ENCODE measurements at places on chromosomes 7 and 10. TPM values are rescaled to one million over a fixed set of nuclear protein-coding genes. Genes with fewer than 3 reads are reported as not detected.
A peak's percentile ranks its signal among the peaks of the same experiment; 100 is the strongest.

- no peak for DNase-seq
Observed at GRCh38 chr7:23404546-23405239, 65.6 kb downstream of the IGF2BP3 start.

GDF2 gene
- total RNA-seq, result not detected

GRCh38 chr7:97075928-97076327 is 41.6 kb upstream of the SDHAF3 start:
- DNase-seq, result peak; percentile 51

- peak; percentile 48 for DNase-seq
Observed at GRCh38 chr10:132223156-132223590, 36.4 kb downstream of the DPYSL4 start.

DNA sequence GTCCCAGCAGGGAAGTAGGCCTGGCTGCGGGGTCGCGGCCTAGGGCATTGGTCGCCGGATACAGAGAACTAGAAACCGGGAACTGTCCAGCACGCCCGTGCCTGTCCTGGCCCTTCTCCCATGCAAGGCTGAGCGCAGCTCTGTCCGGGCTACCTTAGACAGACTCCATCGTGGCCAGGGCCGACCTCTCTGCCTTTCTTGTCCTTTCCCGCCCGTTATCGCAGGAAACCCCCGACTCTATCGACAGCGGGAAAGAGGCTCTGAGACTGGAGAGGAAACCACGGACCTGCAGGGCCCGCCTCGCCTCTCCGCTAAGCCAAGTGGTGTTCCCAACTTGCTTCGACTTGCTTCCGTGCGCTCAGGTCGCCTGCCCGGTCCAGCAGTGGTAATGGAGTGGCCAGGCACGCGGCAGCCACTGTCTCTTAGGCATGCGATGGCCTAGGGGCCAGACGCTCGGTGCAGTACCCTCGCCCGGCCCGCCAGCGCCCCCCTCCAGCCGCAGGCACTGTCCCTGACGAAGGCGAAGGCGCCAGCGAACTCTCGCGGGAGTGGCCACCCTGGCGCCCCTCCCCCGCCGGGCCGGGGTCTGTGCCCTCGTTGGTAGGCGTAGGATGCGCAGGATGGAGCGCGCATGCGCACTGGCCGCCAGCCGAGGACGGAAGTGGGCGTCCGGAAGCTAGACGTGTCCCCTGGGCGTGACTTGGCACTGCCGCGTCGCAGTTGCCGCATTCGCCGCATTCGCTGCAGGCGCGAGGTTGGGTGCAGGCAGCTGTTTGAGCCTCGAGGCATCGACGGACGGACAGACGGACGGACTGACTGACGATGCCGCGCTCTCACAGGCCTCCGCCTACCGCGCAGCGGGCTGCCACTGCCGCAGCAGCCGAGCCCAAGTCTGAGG is 54.4 kb downstream of the MCMBP start:
- DNase-seq, result peak; percentile 36

DNA sequence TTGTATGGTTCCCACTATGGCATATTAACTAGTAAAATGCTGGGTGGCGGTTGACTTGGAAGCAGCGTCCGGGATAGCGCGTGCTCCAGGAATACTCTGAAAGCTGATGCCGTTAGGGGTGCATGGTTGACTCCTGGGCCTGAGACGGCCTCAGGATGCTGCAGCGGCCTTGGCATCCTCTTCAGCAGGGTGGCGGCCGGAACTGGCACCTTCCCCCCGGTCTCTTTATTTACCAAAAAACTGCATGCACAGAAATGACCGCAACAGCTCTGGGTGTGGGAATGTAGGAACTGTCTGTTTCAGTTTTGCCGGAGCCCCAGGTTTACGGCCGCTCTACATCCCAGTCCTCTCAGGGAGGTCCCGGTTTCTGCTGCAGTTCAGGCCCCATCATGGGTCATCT is 28.8 kb downstream of the PFKP start:
- DNase-seq, result no peak

CDHR3 gene
- total RNA-seq, result 0.51 TPM

DNA sequence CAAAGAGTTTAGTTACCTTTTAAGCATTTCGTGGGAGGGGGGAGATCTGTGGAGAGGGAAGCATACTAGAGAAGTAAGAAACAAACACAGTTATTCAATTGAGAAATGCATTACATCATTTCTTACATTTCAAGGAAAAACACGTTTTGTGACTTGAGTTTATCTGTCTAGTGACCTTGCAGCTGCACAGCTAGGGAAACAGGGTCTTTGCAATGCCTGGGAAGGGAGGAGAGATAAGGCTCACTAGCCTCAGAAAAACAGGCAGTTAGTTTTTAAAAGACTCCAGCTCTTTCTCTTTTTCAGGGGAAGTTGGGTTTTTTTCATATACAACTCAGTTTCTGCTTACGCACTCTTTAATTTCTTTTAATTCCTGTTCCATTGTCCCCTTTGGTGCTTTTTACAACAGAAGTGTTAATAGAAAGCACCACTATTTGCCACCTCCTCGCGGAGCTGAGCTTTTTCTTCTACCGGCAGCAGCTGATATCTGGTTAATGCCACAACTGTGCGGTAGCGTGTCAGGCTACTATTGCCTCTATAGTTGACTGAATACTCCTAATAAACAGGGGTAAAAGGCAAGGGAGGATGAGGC is 5.6 kb downstream of the CYP3A43 start:
- no peak for DNase-seq

HMX3 gene
- 0.13 TPM for total RNA-seq

FXYD4 gene
- not detected for total RNA-seq

SDK1 gene
- total RNA-seq, result 0.51 TPM

UTF1 gene
- not detected for total RNA-seq

ANXA8 gene
- 79.4 TPM for total RNA-seq

NXPH1 gene
- total RNA-seq, result not detected

GRCh38 chr7:90262438-90262837 is 17.5 kb downstream of the CFAP69 start:
- DNase-seq, result peak; percentile 49

DNA sequence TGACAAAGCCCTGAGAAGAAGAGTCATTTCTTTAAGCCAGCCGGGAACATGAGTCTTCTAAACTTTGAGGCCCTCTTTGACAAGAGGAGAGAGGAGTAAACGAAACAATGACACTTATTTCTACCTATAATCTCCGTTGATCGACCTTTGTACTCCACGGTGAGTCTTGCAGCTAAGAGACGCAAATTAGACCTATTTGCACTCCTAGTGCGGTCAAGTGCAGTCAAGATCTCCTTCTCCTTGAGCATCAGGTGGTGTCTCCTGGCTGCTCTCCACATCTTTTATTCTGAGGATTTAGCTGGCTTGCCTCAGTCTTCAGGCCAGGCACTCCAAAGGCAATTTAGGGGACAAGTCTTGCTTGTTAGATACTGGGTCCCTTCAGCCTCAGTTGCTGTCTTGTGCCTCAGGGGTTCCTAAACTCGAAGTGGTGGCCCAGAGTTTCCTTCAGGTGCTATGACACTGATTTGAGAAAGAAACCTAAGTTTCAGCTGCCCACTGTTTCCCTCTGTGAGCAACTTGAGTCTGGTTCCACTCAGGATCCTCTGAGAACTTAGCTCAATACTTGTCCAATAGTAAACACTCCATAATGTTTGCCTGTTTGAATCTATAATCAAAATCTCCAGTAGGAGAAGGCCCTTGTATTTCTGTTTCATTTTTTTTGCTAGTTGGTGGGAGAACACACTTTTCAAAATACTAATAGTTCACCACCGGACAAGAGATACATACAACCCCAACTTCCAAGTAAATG is 312.9 kb downstream of the RNLS start:
- no peak for DNase-seq

TMEM229A gene
- not detected for total RNA-seq

DNA sequence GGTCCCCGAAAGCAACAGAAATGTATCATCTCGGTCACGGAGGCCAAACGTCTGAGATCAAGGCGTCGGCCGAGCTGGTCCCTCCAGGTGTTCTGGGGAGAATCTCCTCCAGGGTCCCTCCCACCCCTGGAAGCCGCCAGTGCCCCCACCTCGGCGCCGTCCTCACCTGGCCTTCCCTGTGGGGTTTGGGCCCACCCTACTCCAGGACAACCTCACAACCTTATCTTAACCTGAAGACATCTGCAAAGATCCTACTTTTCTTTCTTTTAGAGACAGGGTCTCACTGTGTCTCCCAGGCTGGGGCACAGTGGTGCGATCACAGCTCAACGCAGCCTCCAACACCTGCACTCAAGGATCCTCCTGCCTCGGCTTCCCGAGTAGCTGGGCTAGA is 33.4 kb downstream of the ADAP1 start:
- DNase-seq, result no peak

DNA sequence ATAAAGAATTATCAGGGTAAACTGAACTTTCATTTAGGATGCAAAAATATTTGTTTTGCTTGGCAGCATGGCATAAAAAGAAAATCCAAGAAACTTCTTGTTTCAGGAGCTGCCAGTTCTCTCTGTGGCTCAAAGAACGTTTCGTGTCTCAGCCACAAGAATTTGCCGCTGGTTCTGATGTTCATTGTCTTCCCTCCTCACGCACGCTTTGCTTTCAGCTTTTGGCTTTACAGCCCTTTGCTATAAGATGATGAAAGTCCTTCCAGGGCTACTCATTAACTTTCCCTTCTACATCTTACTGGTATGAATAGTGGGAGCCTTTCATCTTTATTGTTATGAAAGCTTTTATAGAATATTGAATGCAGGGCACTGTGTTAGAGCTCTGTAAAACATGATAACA is 124.7 kb downstream of the BICC1 start:
- DNase-seq, result no peak

- no peak for DNase-seq
Observed at GRCh38 chr10:80137031-80137862, 4.7 kb downstream of the PLAC9 start.

AGBL3 gene
- total RNA-seq, result 1.8 TPM

DNA sequence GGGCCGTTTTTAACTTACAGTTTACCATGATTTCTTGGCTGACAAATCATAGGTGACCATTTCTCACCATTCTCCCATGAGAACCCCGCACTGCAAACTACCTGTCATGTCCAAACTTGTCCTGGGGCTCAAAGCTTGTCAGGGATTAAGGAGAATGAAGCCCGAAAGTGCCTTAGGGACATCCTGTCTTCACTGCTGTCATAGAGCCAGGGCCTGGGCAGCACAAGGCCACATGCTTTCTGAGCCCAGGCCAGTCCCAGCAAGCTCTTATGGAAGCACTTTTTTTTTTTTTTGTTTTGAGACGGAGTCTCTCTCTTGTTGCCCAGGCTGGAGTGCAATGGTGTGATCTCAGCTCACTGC is 33.9 kb downstream of the CCM2 start:
- peak; percentile 98 for DNase-seq

- peak; percentile 15 for DNase-seq
Observed at GRCh38 chr10:35585903-35586535, 19.1 kb upstream of the GJD4 start.

ACTR3C gene
- 6.4 TPM for total RNA-seq

DNA sequence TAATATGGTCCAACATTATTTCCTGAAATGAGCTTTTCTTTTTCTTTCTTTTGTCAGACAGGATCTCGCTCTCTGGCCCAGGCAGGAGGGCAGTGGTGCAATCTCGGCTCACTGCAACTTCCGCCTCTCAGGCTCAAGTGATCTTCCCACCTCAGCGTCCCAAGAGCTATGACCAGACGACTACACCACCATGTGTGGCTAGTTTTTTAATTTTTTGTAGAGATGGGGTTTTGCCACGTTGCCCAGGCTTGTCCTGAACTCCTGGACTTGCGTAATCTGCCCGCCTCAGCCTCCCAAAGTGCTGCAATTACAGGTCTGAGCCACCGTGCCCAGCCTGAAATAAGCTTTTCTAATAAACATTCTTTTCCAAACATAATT is 48.6 kb downstream of the CUL2 start:
- DNase-seq, result peak; percentile 29

AGMO gene
- under 0.01 TPM for total RNA-seq

LOXL4 gene
- total RNA-seq, result 0.13 TPM

GRCh38 chr10:119206603-119207365 is 587 bp upstream of the GRK5 start:
- peak; percentile 24 for DNase-seq

DNA sequence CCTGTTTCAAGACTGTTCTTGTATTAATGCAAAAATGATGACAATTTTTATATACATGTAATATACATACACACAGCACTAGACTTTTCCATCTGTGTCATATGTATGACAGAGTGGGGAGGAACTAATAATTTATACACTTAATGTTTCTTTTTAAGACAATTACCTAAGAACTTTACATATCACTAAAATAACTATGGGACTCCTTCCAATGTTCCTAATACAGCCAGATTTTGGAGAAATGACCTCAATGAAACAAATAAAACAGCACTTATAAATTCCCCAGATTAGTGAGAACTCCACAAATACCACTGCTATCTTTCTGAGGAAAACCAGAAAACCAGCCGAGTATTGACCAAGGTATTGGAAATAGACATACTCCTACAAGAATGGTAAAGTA is 199.4 kb downstream of the ELMO1 start:
- no peak for DNase-seq

CFAP46 gene
- total RNA-seq, result 0.38 TPM

DNA sequence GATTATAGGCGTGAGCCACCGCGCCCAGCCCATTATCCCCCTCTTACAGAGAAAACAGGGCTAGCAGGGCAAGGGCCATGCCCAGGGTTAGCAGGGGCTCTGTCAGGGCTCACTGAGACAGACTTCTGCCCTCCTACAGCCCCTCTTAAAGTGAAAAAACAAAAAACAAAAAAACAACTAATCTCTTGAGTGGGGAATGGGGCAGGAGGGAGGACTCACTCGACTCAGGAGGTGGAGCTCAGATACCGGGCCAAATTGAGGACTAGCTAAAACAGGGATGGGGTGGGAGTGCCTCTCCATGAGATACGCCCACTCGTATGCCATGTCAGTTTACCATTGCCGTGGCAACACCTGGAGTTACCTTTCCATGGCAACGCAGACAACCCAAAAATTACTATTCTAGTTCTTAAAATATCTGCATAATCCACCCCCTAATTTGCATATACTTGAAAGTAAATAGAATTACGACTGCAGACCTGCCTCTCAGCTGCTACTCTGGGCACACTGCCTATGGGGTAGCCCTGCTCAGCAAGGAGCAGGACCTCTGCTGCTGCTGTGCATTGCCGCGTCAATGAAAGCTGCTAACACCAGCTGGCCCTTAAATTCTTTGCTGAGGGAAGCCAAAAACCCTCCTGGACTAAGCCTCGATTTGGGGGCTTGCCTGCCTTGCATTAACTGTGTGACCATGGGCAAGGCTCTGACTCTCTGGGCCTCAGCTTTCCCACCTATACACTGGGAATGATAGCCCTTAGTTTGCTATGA is 13.4 kb downstream of the SSC4D start:
- no peak for DNase-seq

PDE6C gene
- not detected for total RNA-seq

DNA sequence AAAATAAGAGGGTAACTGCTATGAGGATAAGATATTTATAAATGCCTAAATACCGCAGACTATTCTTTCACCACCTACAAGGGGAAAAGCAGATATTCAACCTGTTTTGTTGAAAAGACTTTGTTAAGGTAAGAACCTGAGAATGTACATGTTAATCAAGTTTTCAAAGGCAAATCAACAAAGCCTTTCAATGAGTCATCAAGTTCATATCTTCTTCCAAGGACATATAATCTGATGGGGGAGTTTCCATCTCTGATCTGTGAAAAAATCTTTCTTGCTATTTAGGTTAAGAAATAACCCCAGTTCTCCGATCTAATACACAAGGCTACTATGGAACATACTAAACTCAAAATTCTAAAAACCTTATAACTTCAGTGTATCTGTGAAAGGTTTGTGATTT is 40.0 kb upstream of the ANLN start:
- DNase-seq, result peak; percentile 30

- no peak for DNase-seq
Observed at GRCh38 chr10:86744067-86744725, 12.2 kb upstream of the BMPR1A start.

NPC1L1 gene
- under 0.01 TPM for total RNA-seq

All from bronchial epithelial cell (primary cell).